Osteocyte (in vitro differentiated cells): ENCODE measurements at places on chromosomes 2 and 18. TPM values are rescaled to one million over a fixed set of nuclear protein-coding genes. Genes with fewer than 3 reads are reported as not detected.

- DNase-seq = peak; percentile 80
Measured at GRCh38 chr2:65177751-65178442, 48.0 kb upstream of the RAB1A start.

DNA sequence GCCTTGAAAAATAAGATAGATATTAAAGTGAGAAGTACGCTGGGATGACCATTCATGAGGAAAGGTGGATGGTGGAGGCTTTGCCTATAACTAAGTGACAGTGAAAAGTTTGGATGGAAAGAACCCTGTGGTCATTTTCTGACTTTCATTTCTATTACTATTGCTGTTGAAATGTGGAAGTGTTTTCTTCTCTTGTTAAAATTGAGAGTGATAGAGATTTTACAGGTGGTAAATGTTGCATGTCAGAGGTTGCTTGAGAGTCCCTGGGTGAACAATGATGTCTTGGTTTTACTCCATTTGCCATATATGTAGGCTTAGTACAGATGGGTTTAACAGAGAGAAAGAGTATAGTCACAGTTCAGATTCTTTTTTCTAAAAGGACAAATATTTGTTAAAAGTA lies 18.4 kb downstream of the NCOA1 start:
- DNase-seq = no peak

DNA sequence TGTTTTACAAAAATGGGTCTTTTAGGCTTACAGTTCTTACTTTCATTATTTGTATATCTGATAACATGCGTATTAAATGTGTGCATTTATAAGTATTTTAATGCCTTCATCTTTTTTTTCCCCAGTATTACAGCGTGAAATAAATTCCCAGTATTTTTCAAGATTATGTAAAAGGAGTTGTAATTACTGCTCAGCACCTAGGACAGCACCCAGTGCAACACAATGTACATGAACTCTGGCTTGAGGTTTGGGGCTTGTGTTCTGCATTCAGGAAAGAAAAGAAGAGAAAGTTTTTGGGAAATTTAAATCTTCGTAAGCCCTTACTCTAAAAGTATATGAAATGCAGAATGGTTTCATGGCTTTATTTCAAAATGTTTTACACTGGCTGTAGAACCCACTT lies 16.7 kb downstream of the ZNF638 start:
- no peak for DNase-seq

DNA sequence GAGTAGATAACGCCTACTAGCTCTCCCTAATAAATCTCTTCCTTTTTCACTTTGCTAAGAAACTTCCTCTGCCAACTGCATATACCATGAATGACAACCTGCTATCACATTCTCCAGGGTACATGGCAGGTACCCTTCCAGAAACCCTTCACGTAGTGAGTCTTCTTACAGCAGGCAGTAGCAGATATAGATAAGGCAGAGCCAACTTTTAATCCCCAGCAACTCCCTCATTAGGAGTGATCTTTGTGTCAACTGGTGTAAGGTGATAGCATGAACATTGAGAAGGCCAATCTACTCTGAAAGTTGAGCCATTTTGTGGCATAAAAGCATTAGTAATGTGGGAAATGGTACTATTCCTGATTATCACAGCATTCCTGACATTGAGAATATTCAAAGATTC lies 5.7 kb upstream of the STK17B start:
- no peak for DNase-seq

DNA sequence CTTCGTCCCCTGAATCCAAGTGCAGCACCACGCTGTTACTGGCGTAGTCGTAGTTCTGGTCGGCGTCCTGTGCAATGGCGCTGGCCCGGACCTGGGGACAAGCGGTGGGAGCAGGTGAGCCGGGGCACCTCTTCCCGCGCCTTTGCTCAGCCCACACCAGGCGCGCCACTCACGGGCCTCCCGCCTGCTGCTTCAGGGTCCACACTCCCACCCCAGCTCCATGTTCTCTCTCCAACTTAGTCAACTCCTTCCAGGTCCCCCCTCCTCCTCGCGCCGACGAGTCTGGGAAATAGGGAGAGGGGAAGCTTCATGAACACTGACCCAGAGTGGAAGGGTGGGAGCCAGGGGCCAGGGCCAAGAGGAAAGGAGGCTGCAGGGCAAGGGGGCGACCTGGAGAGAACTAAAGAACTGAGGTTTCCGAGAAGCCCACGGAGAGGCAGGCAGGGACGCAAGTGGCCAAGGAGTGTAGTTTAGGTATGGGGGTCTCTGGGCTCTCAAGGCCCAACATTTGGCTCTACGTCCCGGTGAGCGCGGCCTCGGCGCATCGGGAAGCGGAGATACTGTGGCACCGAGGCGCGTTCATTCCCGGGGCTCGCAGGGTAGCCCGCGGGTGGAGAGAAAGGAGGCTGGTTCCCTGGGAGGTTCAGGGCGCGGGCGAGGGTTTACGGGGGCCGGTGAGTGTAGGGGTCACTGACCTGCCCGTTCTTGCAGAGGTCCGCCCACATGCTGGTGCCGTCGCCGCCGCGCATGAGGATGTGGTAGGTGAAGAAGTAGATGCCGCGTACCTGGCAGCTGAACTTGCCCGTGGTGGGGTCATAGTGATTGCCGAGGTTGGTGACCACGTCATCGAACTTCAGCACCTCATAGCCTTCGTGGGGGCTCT lies 1.4 kb downstream of the C1QL2 start:
- DNase-seq = no peak

GRCh38 chr2:237092506-237092905 lies 6.8 kb downstream of the COPS8 start:
- DNase-seq = no peak

- no peak for DNase-seq
Measured at GRCh38 chr2:184394642-184395041, 203.7 kb upstream of the ZNF804A start.

- peak; percentile 79 for DNase-seq
Measured at GRCh38 chr2:72915907-72916742, 1.2 kb upstream of the EMX1 start.

- DNase-seq = no peak
Measured at GRCh38 chr2:151056870-151057269, 204.8 kb downstream of the RBM43 start.

FOXD4L1 gene
- total RNA-seq = 0.18 and 0.21 TPM in 2 replicates

CPO gene
- not detected in 2 replicates for total RNA-seq

TWIST2 gene
- total RNA-seq = 6.0 and 6.3 TPM in 2 replicates

DRC1 gene
- not detected in 2 replicates for total RNA-seq

SULT1C4 gene
- total RNA-seq = 6.0 and 7.0 TPM in 2 replicates
